Activated T-cell treated with anti-CD3 and anti-CD28 coated beads, Interleukin-2, amount 50 U/mL, for 72 hours (primary cell): ENCODE measurements at places on chromosomes 2 and 18. TPM values are rescaled to one million over a fixed set of nuclear protein-coding genes. Genes with fewer than 3 reads are reported as not detected.
A peak's percentile ranks its signal among the peaks of the same experiment; 100 is the strongest.

DNA sequence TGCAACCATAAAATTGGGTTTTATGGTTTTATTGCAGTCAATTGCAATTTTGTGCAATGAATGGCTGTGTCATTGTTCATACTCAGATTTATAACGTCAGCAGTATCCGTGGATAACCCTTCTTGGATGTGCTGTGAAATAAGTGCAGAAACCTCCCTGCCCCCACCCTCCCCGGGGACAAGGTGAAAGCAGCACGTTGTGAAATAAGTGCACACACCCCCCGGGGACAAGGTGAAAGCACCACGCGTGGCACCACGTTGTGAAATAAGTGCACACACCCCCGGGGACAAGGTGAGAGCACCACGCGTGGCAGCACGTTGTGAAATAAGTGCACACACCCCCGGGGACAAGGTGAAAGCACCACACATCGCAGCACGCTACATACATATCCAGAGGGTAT lies 93.6 kb upstream of the NFATC1 start:
- no peaks in the 10 kb centered on the region for H3K36me3 ChIP-seq
- H3K27ac ChIP-seq: no peak overlapping the region
- no peak overlapping the region for H3K4me3 ChIP-seq
- no peaks in the 10 kb centered on the region for H3K27me3 ChIP-seq
- H3K4me1 ChIP-seq: no peaks in the 10 kb centered on the region

GRCh38 chr2:236167297-236168109 lies 683 bp downstream of the GBX2 start:
- H3K4me1 ChIP-seq: peaks cover 10% of the 10 kb centered on the region
- H3K27me3 ChIP-seq: peaks cover 61% of the 10 kb centered on the region
- peak overlapping the region; percentile 49 for H3K4me3 ChIP-seq
- DNase-seq: no peak

DNA sequence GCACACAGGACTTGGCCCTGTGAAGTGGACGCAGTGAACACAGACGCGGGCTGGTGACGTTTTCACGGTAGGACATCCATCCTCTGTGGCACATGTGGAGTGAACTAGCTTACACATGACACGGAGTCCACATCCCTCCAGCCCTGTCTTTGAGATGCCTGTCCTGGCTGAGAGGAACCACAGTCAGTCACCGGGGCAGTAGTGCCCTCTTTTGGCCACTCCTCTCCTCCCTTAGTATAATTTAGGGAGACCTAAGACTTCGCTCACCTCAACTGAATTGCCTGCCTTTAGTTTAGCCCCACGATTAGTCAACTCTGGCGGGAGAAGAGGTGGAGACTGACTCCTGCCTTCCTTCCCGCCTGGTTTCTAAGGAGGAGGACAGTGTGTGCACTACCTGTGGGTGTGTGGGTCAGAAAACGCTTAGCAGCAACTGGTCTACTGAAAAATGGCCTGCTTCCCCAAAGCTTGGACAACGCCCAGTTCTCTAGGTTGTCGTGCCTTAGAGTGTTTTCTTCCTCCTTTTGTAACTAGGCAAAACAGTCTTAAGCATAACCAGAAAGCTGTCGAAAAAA lies 70.6 kb downstream of the MBP start:
- H3K4me3 ChIP-seq: peak overlapping the region; percentile 89
- H3K36me3 ChIP-seq: peaks cover 46% of the 10 kb centered on the region
- peak overlapping the region; percentile 98 for H3K27ac ChIP-seq
- DNase-seq: peak; percentile 54

DNA sequence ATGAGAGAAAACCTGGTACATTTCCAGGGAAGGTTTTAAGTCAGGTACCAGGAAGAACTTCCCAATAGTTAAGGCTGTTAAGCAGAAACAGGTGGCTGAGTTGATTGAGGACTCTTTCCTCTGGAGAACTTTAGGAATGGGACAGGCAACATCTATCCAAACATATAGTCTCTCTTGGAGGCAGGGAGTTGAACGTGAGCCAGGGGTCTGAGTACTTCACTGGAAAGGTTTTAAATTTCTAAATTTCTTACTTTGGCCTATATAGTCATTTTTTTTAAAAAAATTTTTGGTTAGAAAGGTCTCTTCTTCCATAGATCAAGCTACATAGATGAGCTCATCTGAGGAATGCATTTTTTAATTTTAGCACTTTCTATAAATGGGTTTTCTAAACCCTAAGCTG lies 261.4 kb upstream of the TCF4 start:
- no peak overlapping the region for H3K4me3 ChIP-seq
- no peaks in the 10 kb centered on the region for H3K27me3 ChIP-seq
- no peak for DNase-seq
- H3K4me1 ChIP-seq: no peaks in the 10 kb centered on the region
- no peak overlapping the region for H3K27ac ChIP-seq

Gene PLB1
- 1.9 TPM for total RNA-seq

Gene CNGA3
- total RNA-seq: not detected
